ENCODE measurements at places on chromosomes 12 and 14.

GRCh38 chr14:30838351-30838750, 36.0 kb upstream of the COCH start:
- no peak for DNase-seq

- DNase-seq = no peak
Observed at GRCh38 chr12:103707446-103707845, 120.4 kb downstream of the STAB2 start.

DNA sequence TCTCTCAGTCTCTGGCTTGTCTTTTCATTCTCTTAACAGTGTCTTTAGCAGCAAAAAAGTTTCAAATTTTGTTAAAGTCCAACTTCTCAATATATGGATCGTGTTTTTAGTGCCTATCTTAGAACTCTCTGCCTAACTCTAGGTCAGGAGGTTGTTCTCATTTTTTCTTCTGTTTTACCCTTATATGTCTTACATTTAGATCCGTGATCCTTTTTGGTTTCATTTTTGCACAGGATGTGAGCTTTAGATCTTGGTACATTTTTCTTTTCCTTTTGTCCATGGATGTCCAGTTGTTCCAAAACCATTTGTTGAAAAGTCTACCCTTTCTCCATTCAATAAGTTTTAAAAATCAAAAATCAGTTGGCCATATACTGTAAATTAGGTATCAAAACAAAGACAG, 6.8 kb downstream of the VRK1 start:
- DNase-seq = no peak

GRCh38 chr12:109517619-109518018, 40.2 kb downstream of the UBE3B start:
- no peak for DNase-seq
